ENCODE measurements at places on chromosomes 13 and 19. TPM values are rescaled to one million over a fixed set of nuclear protein-coding genes. Genes with fewer than 3 reads are reported as not detected.

The SCEL gene
- total RNA-seq: 0.84 TPM

The FBXO17 gene
- total RNA-seq: 73.3 TPM

The CACNG7 gene
- total RNA-seq: 8.0 TPM

The CD22 gene
- 1.2 TPM for total RNA-seq

The C5AR2 gene
- total RNA-seq: 8.9 TPM

The HRC gene
- total RNA-seq: not detected

The TNFSF13B gene
- total RNA-seq: 0.14 TPM

The C1QTNF9 gene
- total RNA-seq: not detected

The C1QTNF9B gene
- total RNA-seq: not detected

The APOC4 gene
- not detected for total RNA-seq

The LHB gene
- total RNA-seq: not detected

The APOE gene
- 11.7 TPM for total RNA-seq

The KLHL1 gene
- total RNA-seq: not detected

The NCR1 gene
- not detected for total RNA-seq

The FBXO27 gene
- 3.8 TPM for total RNA-seq

The CGB5 gene
- total RNA-seq: 0.23 TPM

The LHFPL6 gene
- 6.5 TPM for total RNA-seq

The IL17D gene
- 0.88 TPM for total RNA-seq

The SBSN gene
- total RNA-seq: 3.5 TPM

The CYP4F8 gene
- not detected for total RNA-seq

The DCT gene
- total RNA-seq: not detected

The POU2F2 gene
- total RNA-seq: 0.43 TPM

The UNC13A gene
- 1.5 TPM for total RNA-seq

The WIZ gene
- total RNA-seq: 22.5 TPM

The PTGER1 gene
- total RNA-seq: not detected

The CC2D1A gene
- 9.8 TPM for total RNA-seq

The PEX11G gene
- total RNA-seq: 1.9 TPM

The ZNF132 gene
- 0.08 TPM for total RNA-seq

The DNAAF3 gene
- 5.5 TPM for total RNA-seq

The PTH2 gene
- total RNA-seq: not detected

The LRRC63 gene
- total RNA-seq: 0.08 TPM

The CNOT3 gene
- total RNA-seq: 63.8 TPM

The ZNF431 gene
- total RNA-seq: 4.1 TPM

The SERPINE3 gene
- total RNA-seq: 0.07 TPM

The HSPB6 gene
- total RNA-seq: 0.27 TPM

The SELENOV gene
- not detected for total RNA-seq

The RFPL4A gene
- total RNA-seq: 0.84 TPM

The DDX39A gene
- 137 TPM for total RNA-seq

The ZNF415 gene
- not detected for total RNA-seq

The SIRT2 gene
- 39.0 TPM for total RNA-seq

The POU4F1 gene
- 0.73 TPM for total RNA-seq

The CACNA1A gene
- 0.03 TPM for total RNA-seq

The ATP4A gene
- total RNA-seq: not detected

The PPM1N gene
- total RNA-seq: 9.0 TPM

The KIR2DL1 gene
- total RNA-seq: not detected

The ZSCAN22 gene
- 2.2 TPM for total RNA-seq

The TTC9B gene
- 0.61 TPM for total RNA-seq

The SLITRK6 gene
- total RNA-seq: 0.17 TPM

The NDFIP2 gene
- 18.5 TPM for total RNA-seq

The FLT1 gene
- 0.02 TPM for total RNA-seq

All from A549 treated with Hydrocortisone at 1 μM for 4 hours (cell line).